SK-N-MC (cell line): ENCODE measurements at places on chromosomes 13 and 19.
A peak's percentile ranks its signal among the peaks of the same experiment; 100 is the strongest.

- DNase-seq = peak; percentile 72
Measured at GRCh38 chr13:60448907-60449510, 52.0 kb downstream of the TDRD3 start.

DNA sequence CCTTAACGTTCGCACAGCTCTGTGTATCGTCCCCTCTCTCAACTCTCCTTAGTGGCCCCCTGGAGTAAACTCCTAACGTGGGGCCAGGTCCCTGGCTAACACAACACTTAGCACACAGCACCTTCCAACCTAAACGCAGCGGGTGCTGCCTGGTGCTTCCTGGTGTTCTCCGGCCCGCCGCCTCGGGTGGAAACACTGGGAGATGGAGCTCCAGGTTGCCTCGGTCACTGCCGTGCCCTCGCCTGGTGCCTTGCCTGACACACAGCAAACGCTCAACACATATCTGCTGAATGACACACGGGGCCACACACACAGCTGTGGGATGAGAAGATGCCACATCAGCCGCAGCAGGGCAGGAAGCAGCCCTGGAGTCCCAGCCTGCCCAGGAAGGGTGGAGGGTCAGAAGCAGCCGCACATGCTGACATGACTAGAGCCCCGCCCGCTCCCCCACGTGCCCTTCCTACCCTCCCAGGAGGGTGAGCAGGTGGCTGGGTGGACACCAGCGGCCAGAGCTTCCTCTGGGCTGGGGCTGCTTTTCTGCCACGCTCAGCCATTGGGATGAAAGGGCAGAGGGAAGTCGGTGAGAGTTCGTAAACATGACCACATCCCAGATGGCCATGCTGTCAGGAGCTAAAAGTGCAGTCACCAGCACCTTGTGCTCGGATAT lies 6.6 kb downstream of the PEPD start:
- no peak for DNase-seq

DNA sequence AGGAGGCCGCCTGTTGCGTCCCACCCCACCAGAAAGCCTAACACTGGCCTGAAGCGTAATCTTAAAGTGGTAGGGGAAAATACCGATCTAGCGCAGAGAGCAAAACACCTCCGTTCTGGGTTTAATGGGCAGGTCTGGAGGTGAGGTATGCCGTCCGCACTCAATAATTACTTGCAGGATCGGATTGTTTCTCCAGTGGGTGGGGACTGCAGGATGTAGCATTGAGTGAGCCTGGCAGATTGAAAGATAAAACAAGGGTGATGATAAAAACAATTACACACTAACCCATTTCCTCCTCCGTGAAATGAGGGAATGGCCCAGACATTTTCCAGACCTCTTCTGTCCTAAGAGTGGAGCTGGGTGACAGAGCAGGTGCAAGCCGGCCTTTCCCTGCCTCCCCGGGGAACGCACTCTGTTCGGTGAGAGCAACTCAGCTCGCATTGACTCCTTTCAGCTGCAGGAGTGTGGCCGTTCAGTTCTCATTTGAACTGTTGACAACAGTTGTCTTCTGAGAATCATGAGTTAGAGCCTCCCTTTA lies 110.2 kb upstream of the DOCK9 start:
- no peak for DNase-seq

DNA sequence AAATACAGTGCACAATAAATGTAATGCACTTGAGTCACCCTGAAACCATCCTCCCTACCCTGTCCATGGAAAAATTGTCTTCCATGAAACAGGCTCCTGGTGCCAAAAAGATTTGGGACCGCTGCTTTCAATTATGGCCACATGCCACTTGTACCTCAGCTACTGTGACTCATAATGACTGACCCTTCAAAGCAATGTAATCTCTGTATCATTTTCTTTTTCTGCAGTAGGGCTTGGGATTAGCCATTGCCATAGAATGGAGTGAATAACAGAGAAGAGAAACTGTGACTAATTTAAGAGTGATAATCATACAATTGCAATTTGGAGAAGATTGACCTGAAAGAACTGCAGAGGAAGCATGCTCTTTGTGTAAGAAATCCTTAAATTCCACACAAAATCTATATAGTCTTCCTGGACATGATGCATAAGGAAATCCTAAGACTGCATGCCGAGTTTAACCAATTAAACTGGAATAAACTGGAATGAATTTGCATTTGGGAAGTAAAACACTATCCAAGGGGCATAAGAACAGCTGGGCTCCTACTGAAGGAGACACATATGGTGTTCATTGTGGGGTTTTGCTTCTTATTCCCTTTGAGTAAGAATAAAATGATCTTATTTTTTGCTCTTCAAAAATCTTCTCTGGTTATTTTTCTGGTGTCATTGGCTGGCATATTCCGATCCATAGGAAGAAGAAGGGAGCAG lies 59.5 kb upstream of the SLC7A1 start:
- no peak for DNase-seq

- no peak for DNase-seq
Measured at GRCh38 chr13:46062185-46062584, 9.6 kb upstream of the ZC3H13 start.

DNA sequence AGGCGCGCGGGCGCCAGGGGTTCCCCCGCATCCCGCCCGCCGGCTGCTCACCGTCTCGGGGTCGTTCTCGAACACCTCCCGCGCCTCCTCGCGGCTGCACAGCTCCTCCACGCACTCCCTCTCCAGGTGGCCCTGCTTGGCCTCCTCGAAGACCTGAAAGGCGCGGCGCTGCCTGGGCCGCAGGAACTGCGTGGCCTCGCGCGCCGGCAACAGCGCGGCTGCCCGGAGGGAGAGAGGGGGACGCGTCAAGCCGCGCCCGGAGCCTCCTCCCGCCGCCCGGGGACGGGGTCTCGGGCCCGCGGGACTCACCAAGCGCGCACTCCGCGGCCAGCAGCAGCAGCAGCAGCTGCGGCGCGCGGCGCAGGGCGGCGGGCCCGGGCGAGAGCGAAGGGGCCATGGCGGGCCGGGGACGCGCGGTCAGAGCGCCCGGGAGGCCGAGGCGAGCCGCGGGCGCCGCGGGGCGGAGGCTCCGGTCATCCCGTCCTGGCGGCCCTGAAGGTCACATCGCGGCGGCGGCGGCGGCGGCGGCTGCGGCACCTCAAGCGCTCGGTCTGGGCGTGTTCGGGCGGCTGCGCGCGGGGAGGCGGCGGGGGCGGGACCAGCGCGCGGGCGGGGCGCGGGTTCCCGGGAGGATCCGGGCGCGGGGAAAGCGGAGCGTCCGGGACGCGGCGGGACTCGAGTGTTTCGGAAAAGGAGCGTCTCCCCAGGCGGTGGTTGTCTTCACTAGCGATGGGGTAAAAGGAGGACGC lies at the start of gene GAS6:
TSS of gene GAS6 (minus strand) at position 553 of the 749 bp plus-strand sequence. CDS start at position 397, 156 bp downstream.
- DNase-seq = no peak

DNA sequence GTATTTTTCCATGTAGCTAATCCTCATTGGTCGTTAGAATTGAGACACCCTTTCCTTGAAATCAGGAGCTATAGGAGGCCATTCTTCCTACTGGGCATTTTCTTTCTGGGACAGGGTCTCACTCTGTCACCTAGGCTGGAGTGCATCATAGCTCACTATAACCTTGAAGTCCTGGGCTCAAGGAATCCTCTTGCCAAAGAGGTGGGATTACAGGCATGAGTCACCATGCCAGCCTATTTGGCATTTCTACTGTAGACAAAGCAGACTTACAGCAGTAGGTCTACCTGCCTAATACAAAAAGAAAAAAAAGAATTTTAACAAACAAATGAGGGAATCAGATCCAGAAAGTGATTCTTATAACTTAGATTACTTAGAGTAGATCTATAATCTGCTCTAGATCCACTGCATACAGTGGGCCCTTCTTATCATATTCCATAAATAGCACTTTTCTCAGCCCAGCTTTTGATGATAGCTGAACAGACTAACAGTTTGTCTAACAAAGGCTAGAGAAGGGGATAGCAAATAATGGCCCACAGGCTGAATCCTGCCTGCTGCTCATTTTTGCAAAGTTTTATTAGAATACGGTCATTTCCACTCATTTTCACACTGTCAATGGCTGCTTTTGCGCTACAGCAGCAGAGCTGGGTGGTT lies 36.7 kb upstream of the USPL1 start:
- DNase-seq = no peak

- DNase-seq = no peak
Measured at GRCh38 chr19:46393456-46394401, 19.6 kb downstream of the CCDC8 start.

DNA sequence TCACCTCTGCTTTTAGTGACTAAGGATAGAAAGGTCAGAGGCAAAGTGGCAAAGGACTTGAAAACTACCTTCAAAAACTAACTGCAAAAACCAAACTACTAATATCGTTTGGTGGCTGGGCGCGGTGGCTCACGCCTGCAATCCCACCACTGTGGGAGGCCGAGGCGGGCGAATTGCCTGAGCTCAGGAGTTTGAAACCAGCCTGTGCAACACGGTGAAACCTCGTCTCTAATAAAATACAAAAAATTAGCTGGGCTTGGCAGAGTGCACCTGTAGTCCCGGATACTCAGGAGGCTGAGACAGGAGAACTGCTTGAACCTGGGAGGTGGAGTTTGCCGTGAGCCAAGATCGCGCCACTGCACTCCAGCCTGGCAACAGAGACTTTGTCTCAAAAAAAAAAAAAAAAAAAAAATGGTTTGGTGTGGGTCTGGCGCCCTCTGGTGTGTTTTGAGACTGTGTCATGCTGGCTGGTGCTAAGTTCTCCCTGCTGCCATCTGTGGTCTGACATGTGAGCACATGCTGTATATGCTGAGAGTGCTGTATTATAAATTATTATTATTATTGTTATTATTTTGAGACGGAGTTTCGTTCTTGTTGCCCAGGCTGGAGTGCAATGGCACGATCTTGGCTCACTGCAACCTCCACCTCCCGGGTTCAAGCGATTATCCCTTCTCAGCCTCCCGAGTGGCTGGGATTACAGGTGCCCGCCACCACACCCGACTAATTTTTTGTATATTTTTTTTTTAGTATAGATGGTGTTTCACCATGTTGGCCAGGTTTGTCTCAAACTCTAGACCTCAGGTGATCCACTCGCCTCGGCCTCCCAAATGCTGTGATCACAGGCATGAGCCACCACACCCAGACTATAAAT lies 36.0 kb upstream of the RNF17 start:
- peak; percentile 68 for DNase-seq

- DNase-seq = no peak
Measured at GRCh38 chr13:26743971-26744370, 16.6 kb downstream of the GPR12 start.

GRCh38 chr13:23752111-23753001 lies 136.8 kb downstream of the MIPEP start:
- no peak for DNase-seq

DNA sequence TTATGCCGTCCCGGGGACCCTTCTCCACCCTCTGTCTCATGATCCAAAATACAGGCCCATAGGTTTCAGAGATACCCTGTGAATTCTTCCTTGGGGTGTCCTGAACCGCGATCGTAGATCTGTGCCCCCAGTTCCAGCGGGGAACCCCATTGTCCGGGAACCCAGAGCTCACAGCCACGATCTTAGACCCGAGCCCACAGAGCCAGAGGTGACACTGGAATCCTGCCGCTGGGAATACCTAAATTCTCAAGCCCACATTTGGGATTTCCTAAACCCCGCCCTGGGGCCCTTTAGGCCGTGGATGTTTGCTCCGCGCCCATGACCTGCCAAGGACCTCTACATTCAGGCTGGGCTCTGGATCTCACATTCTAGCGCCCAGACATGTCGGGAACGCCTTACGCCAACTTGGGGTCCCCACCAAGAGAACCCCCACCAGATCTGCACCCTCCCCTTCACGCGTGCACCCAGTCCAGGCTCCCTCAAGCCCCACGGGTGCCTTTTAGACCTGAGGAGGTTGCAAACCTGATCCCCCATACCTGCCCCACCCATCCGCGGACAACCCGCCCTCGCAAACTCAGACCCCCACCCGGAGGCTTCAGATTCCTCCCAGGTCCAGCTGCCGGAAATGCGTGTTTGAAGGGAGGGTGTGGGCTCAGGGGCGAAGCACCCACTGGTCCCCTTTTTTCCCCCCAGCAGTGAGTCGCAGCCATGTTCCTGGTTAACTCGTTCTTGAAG lies 605 bp downstream of the CAPNS1 start:
- no peak for DNase-seq

DNA sequence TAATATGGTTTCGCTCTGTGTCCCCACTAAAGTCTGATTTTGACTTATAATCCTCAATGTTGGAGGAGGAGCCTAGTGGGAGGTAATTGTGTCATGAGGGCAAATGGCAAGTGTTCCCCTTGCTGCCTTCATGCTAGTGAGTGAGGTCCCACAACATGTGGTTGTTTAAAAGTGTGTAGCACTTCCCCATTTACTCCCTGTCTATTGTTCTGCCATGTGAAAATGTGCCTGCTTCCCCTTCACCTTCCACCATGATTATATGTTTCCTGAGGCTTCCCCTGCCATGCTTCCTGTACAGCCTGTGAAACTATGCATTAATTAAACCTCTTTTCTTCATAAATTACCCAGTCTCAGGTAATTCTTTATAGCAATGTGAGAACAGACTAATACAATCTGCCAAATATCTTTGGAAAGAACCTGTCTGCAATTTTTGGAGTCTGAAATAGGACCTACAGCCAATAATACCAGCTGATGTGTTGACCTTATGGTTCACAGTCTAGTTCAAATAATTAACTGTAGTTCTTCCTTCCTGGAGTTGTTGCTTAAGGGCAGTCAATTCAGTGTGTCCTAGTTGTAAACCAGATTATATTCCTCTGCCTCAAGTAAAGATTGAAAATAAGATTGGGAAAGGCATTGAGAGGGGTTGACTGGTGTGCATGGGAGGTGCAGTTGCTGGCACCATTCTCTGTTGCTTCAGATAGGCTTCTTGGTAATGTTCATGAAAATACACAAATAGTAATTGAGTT lies 1442.9 kb downstream of the SLITRK1 start:
- no peak for DNase-seq

GRCh38 chr19:27806471-27807070 lies 1406.4 kb downstream of the UQCRFS1 start:
- no peak for DNase-seq

DNA sequence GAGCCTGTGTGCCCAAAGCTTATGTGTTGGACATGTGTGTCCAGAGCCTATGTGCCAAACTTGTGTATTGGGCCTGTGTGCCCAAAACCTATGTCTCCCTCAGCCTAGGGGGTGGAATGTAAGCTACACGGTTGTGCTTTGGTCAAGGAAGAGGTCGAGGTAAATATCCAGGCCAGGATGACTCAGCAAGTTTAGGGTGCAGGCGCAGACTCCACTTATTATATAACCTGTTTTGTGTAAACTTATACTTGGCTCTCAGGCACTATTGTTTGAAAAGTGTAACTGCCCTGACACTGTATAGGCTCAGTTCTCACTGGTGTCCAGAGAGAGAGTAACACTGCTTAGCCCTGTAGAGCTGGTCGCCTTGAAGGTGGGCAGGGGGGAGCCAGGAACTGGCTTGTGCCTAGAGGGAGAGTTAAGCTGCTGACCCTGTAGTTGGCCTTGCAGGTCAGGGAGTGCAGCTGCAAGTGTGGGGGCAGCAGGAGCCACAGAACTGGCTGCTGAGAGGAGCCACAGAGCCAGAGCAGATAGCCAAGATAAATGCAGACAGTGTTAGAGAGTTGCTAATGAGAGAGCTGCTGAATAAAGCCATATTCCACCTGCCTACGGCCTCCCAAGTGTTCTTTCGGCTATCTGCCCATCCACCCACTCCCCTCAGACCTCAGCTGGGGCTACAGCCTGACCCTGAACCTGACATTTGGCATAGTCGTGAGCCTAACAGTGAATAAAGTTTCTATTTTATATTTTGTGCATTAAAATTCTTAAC lies 517.2 kb upstream of the SLITRK1 start:
- DNase-seq = no peak
